G401 (cell line): ENCODE measurements at places on chromosomes 1 and 21. TPM values are rescaled to one million over a fixed set of nuclear protein-coding genes. Genes with fewer than 3 reads are reported as not detected.

- DNase-seq, result no peak
Observed at GRCh38 chr1:238465449-238465848, 574.7 kb upstream of the ZP4 start.

- DNase-seq, result peak; percentile 41
Observed at GRCh38 chr1:18946550-18947381, 9.7 kb downstream of the IFFO2 start.

DNA sequence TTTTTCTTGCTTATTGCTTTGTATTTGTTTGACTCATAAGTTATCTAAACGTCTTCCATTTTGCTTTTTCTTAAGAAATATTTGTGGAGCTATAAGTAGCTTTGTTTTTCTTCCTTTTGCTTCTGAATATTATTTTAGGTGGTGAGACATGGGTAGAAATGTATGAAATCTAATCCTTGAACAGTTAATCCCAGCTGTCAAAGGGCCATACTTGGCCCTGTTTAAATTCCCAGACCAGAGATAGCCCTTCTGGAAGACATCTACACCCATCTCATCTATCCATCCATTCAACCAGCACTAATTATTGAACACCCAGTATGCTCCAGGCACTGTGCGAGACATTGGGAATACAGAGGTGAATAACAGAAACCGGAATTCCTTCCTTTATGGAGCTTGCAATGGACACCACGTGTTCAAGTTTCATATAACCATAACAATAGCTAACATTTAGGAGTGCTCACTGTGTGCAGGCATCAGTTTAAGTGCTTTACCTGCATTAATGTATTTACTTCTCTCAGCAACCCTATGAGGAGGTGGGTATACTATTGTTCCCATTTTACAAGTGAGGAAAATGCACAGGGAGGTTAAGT is 8.7 kb downstream of the TACSTD2 start:
- no peak for DNase-seq

DNA sequence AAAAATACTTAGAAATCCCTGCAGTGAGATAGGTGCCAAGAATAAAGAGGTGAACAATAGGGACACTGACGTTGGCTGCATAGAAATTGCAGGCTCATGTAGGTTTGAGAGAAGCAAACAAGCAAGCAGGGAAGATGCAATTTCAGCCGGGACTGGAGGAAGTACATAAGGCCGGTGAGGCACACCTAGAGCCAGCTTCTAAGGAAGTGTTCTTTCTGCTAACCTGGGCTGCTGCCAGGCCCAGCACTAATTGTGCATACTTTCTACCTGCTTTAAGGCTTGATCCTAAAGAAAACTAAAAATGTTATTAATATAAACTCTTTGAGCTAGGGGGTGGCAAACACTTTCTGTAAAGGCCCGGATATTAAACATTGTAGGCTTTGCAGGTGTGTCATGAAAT is 71.0 kb downstream of the LMO4 start:
- no peak for DNase-seq

DNA sequence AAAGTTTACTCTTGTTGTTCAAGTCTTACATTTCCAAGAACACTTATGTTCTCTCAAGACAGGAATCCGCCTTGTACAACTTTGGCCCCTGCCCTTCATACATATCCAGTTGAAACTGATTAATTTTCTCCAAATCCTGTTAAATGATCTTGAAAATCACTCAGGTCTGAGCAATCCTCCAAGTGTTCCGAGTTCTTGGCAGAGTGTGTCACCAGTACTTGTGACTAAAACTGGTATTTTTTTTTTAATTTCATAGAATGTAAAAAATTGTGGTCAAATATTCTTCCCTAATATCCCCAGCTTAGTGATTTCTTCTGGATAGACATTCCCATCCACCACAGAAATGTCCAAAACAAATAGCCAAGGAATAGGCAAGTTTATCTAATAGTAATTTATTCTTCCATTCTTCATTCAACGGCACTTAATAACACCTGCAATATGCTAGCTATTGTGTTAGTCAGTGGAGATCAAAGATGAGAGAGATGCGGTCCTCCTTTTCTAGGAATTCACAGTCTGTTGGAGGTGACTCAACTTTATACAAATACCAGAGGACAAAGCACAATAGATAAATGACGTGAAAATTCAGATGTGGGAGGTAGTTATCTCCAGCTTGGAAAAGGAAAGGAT is 71.4 kb downstream of the DIRAS3 start:
- no peak for DNase-seq

DNA sequence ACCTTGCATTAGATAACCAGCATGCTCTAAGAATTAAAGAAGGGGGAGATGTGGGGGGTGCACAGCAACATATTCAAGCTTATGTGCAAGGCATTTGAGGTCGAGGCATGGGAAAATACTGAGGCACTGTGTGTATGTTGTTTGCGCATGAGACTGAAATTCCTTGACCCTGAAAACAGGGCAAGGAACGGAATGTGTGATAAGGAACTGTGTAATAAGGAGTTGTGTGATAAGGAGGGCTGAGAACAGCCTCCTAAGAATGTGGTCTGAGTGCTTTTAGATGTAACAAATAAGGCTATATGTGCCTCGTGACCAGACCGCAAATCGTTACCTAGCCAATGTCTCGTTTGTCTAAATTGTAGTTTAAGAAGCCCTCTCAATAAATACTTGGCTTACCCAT is 26.5 kb upstream of the ITLN1 start:
- no peak for DNase-seq

- DNase-seq, result no peak
Observed at GRCh38 chr1:240074908-240075307, 16.8 kb upstream of the FMN2 start.

- no peak for DNase-seq
Observed at GRCh38 chr1:187415065-187415464, 586.3 kb downstream of the PLA2G4A start.

DNA sequence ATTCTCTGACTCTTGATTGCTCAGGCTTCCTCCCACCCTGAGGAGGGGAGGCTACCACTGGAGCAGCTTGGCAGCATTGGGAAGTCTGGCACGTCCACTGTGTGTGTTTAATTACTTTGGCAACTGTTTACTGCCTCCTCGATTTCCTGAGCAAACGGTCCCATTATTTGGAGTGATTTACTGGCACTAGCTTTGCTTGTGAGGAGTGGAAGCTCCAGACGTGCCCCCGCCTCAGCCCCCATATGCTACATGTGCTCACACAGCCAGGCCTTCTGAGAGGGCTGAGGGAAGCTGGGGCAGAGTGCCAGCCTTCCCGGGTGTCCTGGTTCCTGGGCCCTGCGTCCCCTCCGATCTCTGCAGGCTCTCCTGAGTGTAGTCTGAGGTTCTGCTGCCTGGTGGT is 306.2 kb downstream of the PTPRU start:
- peak; percentile 72 for DNase-seq

DNA sequence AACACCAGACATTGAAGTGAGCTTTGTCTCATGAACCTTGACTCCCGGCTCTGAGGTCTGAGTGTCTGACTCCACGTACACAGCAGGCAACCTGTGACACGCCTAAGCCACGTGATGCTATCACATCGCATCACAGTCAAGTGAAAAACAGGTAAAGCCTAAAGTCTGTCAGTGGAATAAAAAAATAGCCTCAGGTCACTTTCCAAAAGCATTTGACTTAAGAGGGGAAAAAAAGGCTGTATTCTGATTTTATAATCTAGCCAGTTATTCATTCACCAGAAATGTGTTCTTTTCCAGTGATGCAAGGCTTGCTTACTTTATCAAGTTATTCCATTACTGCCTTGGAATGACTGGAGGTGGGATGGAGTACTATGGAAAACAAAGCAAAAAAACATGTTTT is 163.2 kb upstream of the HMCN1 start:
- no peak for DNase-seq

DNA sequence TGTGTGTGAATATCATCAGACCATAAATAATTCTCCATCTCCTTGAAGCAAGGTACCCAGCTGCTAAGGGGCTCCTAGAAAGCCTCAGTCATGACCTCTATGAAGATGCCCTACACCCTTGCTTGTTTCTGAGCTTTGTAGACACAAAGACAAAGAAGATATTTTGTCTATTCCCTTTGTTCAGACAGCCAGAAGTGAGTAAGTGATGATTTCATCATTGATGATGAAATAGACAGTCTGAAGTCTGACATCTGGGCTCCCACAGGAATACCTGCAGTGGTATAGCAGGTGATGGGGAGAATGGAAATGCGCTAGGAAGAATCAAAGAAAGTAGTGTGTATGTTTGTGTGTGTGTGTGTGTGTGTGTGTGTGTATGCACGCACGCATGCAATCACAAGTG is 82.2 kb upstream of the DPT start:
- no peak for DNase-seq

DNA sequence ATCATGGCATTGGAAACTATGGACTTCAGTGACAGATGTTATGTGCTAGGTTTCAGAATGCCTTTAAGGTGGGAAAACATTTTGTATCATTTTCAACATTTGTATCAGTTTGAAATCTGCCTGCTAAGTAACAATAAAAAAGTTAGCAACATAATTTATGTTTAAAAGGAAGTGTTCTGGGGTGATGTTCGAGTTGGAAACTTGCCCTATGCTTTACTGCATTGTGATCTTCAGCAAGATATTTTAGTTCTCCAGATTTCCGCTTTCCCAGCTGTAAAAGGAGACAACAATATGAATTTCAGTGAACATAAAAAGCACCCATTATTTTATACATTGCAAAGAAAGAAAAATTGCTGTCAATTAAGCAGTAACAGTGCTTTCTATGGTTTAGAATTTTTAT is 187.4 kb downstream of the DISC1 start:
- DNase-seq, result no peak

GRCh38 chr1:184986250-184986649 is 11.9 kb upstream of the NIBAN1 start:
- DNase-seq, result peak; percentile 11

- DNase-seq, result no peak
Observed at GRCh38 chr1:3978196-3978989, 78.3 kb upstream of the C1orf174 start.

GRCh38 chr1:228782662-228783417 is 47.6 kb downstream of the RHOU start:
- DNase-seq, result no peak

- peak; percentile 90 for DNase-seq
Observed at GRCh38 chr1:156502894-156503697, 2.5 kb upstream of the MEF2D start.

- no peak for DNase-seq
Observed at GRCh38 chr1:232267092-232267836, 362.7 kb downstream of the SIPA1L2 start.

DNA sequence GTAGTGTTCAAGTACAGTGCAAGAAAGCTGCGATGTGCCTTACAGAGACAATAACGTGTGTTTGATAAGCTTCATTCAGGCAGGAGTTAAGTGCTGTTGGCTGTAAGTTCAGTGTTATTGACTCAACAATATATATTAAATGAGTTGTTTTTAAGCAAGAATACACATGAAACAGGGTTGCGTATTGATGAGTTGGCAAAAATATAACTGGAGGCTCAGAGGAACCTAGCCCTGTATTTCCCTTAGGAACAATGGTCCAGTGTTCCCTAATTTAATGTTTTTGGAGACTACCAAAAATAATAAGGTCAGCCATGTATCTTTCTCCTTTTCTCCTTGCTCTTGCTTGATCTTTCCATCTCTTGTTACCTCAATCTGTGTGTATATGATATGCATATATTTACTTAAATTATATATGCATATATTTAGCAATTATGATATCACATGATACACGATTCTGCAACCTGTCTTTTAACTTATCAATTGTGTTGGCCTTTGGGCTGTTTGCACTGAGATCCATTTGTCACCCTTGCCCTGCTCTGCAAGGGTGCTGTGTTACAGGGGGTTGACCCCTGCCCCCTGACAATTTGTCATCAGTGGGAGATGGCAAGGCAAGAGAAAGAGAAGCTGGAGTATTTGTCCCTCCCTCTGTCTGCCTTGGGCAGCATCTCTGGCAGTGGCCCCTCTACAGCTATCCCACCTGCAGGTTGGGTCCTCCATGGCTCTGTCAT is 109.7 kb downstream of the FGGY start:
- DNase-seq, result no peak

GRCh38 chr1:19360843-19361610 is 48.9 kb downstream of the SLC66A1 start:
- no peak for DNase-seq

GRCh38 chr1:51425955-51426354 is 93.1 kb downstream of the EPS15 start:
- no peak for DNase-seq

DNA sequence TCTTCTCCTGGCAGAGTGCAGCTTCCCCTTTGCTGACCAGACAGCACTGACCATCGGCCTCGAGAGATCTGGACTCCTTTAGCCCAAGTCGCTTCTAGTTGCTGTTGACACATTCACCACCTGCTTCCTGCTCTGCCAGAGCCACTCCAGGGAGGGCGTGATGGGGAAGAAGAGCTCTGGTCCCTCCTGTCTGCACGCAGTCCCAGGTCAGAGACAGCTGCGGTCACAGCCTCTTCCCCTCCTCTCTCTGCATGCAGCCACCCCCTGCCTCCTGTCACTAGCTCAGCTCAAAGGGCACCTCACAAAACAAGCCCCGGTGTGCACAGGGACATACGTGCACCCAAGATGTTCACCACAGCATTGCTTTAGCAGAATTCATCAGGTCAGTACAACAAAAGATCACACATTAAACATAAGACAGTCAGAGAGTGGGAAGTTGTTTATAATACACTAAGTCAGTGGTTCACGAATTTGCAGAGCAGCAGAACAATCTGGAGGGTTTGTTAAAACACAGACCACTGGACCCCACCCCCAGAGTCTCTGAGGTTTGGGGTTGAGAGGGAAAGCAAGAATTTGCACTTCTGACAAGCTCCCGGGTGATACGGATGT is 132.9 kb downstream of the SYF2 start:
- peak; percentile 8 for DNase-seq

DNA sequence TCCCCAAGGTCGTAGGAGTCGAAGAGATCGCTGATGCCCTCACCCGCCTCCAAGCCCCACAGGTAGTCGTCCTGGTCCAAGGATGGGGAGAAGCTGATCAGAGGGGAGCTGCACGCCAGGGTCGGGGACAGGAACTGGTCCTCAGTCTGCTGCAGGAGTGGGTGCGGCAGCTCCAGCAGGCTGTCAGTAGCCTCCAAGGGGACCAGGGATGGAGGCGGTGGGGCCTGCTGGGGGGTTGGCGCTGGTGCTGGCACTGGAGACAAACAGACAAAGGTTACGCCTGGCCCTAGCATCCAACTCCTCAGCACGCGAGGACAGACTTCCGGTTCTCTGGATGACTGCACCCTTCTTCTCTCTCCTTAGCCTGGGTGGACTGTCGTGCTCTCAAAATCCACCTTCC is 21.1 kb downstream of the E2F2 start:
- no peak for DNase-seq

The EVA1C gene
- total RNA-seq, result 2.3 TPM in 1 of 2 replicates, not detected in the other

The LDLRAP1 gene
- 10.8 and 30.6 TPM in 2 replicates for total RNA-seq

The CFAP74 gene
- total RNA-seq, result not detected in 2 replicates

The C4BPB gene
- total RNA-seq, result not detected in 2 replicates

The LCE1C gene
- not detected in 2 replicates for total RNA-seq

The FMO2 gene
- 0.14 and 0.25 TPM in 2 replicates for total RNA-seq

The RHD gene
- total RNA-seq, result not detected in 2 replicates

The PODN gene
- not detected in 2 replicates for total RNA-seq

The RIPPLY3 gene
- not detected in 2 replicates for total RNA-seq

The PRKCZ gene
- 96.8 and 107 TPM in 2 replicates for total RNA-seq

The TFF2 gene
- not detected in 2 replicates for total RNA-seq

The RIPK4 gene
- 0.06 TPM in 1 of 2 replicates, not detected in the other for total RNA-seq
